ENCODE measurements at places on chromosomes 7 and 10.

DNA sequence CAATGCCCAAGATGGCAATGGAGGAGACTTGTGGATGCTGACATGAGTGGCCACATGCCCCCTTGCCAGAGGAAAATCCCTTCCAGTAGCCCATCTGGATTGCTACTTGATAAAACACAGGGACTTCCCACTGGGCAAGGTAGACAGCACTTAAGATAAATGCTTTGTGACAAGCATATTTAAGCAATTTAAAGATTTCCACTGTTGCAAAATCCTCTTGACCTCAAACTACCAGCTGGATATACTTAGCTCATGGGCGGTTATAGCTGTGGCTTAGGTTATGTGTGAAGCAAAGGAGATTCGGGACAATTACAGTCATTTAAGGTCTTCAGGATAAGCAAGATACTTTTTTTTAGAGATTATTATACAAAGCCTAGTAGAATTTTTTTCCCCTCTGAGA is 238.1 kb downstream of the BMPER start:
- no peak for DNase-seq

DNA sequence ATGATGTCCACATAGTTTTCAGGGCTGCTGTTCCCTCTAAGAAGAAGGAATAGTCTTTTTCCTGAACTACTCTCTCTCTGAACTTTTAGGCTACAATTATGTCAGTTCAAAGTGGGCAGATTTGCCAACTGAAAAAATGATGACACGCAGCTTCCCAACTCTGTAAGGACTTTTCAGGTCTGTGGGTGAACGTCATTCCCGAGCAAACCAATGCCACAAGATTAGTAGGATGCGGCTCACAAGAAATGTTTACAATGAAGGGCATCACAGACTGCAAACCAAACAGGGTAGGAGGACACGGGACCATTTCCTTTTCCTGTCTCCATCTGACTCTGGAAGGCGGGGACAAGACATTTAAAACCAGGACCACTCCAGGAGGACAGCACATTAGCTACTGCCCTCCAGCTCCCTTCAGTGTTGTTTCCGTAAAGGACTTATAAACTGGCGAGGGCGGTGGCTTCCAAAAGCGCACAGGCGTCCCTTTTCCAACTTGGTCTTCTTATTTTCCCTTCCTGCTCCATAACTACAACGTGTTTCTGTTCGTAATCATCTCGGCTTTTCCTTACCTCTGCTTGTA is 539 bp upstream of the MKLN1 start:
- peak; percentile 6 for DNase-seq

DNA sequence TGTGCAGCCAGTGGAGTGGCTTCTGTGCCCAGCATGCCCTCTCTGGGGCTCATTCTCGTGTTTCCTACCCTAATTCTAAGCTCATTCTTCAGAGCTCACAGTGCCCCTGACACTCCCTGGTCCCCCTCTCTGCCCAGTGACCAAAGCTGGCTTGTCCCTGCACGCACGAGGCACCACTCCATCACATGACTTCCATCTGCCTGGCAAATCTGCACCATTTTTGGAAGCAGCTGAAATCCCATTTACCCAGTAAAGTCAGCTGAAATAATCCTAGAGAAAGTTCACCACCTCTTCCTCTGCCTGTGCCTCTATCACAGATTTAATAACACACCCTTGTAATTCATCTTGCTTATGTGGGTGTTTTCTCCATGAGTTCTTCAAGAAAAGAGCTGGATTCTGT is 616.9 kb downstream of the PTPRN2 start:
- DNase-seq: no peak

DNA sequence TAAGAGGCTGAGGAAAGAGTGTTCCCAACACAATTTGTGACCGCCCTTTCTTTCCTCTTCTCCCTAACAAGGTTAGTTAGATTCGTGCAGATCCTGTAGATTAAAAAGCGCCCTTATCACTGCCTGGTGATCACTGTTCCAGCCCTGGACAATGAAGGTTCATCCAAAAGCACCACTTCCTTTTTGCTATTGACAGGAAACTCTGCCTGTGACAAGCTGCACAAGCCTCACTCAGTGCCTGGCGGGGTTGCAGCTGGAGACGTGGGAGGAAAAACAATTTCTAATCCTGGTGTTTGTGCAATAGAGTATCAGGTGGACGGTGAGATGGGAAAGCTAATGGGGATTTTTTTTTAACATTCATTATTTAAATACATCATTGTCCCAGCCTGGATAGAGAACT is 105.9 kb upstream of the CAV2 start:
- DNase-seq: no peak

- no peak for DNase-seq
Observed at GRCh38 chr7:21579341-21580072, 36.7 kb downstream of the DNAH11 start.

DNA sequence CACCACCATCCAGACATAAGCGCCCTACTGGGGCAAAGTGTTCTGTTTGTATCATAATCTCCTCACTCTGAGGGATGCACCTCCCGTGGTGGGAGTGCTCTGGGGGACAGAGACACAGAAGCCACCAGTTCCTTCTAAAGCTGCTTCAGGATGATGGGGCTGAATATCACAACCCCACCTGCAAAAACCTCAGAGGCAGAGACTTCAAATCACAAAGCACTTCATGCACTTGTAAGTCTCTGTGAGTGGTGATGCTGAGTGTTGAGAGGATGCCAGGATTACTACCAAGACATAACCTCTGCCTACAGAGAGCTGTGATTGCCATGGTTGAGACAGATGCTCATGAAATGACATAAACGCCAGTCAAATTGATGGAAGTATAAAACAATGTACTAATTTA is 255.5 kb downstream of the CALN1 start:
- no peak for DNase-seq

GRCh38 chr10:6671976-6672375 is 91.9 kb upstream of the PRKCQ start:
- no peak for DNase-seq

DNA sequence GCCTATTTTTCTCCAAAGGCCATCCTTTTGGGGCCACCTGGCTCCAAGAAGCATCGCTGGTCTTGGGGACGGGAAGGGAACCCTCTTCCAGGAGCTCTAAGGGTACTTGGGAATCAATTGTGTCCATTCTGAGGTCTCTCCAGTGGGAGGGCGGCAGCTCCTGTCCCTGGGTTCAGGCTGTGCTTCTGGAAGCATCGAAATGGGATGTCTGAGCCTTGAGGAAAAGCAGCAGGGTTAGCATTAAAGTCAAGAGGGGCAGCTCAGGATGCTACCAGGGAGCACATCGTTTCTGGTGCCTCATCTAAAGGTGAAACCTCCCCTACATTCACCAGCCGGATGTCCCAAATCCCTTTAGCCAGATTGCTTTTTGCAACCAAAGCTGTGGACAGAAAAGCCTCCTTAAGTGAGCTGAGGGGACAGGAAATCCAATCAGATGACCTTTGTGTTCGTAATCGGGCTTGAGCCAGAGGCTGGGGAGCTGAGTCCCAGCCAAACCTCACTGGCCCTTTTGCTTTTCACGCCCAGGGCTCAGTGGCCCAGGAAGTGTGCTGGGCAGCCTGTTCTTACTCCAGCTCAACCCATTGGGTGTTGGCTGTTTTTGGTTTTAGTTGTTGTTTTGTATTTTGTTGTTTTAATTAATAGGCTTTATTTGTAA is 88.8 kb upstream of the ANLN start:
- DNase-seq: no peak

DNA sequence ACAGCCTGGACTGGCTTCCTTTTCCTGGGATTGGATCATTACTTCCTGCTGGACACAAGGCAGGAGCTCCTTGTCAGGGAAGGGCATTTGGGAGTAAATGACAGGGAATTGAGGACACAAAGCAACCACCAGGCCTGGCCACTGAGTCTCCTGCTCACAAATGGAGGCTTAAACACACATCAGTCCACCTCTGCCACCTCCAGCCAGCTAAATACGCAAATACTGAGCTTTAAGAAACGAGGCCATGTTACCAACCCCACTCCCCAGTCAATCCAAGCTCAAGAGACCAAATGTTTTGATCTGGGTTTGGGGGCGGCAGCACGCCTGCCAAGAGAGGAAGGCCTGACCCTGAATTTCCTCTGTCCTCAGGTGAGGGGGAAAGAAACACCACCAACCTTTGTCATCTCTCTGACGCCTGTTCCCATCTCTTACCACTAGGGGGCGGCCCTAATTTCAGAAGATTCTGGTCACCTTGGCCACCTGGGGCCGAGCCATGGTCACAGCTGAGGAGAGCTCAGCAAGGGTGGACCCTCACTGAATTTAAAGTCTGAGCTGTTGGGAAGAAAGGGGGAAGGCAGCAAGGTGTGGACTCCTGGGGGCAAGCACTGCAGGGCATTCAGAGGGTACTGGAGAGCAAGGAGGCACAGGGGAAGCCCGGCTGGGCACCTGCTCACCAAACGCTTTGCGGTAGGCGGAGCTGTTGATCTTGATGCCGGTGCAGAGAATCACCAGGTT is 16.5 kb downstream of the AIFM2 start:
- DNase-seq: peak; percentile 44

- no peak for DNase-seq
Observed at GRCh38 chr7:125830743-125831142, 901.1 kb upstream of the POT1 start.

- peak; percentile 97 for DNase-seq
Observed at GRCh38 chr10:50624413-50624865, 683 bp upstream of the SGMS1 start.

DNA sequence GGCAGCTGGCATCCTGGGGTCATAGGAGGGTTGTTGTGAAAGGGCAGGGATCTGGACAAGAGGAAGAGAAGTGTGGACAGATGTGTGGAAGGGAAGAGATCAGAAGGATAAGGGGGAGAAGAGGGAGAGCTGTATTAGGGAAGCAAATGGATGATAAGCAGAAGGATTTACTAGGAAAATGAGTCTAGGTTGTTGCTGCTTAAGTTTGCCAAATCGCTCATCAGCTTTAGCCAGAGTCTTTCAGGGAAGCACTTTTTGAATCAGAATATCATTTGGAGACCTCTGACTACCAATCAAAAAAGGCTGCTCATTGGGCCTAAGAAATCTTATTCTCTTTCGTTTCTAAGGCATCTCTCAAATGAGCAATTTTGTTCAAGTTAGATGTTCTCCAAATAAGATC is 2.6 kb upstream of the CSGALNACT2 start:
- no peak for DNase-seq

DNA sequence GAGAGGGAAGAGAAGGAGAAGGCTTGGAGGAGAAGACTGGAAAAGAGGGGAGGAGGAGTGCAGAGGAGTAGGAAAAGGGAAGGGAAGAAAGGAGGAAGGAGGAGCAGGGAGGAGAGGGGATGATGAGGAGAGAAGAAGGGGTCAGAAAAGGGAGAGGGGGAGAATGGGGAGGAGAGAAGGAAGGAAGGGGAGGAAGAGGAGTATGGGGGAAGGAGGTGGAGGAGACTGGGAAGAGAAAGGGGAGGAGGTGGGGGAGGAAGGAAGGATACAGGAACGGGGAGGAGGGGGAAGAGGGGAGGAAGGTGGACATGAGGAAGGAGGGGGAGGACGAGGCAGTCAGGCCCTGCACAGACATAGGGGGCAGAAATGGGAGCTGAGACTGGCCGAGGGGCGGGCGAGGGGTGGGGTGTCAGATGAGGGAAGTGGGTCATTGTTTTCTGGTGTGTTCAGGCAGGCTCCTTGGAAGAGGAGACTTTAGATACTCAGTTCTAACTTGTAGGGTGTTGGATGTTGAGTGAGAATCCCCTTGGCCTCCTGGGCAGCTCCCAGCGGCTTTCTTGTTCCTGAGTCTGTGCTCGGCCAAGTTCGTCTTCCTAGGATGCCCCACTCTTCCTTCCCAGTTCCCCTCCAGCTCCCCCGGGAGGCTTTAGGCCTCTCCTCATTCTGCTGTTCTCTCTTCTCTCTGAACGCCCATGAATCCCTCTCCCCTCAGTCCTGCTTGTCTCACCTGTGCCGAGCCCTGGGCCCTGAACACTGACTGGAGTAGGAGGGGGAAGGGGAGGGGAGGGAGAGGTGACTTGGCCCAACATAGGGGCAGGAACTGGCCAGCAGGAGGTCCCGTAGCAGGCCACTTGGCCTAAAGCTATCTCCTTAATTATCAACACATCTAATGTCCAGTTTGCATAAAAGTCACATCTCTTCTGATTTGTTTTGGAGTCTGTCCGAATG is 12.8 kb upstream of the CRHR2 start:
- no peak for DNase-seq

- no peak for DNase-seq
Observed at GRCh38 chr10:71622154-71622526, 97.4 kb downstream of the C10orf105 start.

- DNase-seq: no peak
Observed at GRCh38 chr10:100567826-100568225, 32.1 kb downstream of the HIF1AN start.

DNA sequence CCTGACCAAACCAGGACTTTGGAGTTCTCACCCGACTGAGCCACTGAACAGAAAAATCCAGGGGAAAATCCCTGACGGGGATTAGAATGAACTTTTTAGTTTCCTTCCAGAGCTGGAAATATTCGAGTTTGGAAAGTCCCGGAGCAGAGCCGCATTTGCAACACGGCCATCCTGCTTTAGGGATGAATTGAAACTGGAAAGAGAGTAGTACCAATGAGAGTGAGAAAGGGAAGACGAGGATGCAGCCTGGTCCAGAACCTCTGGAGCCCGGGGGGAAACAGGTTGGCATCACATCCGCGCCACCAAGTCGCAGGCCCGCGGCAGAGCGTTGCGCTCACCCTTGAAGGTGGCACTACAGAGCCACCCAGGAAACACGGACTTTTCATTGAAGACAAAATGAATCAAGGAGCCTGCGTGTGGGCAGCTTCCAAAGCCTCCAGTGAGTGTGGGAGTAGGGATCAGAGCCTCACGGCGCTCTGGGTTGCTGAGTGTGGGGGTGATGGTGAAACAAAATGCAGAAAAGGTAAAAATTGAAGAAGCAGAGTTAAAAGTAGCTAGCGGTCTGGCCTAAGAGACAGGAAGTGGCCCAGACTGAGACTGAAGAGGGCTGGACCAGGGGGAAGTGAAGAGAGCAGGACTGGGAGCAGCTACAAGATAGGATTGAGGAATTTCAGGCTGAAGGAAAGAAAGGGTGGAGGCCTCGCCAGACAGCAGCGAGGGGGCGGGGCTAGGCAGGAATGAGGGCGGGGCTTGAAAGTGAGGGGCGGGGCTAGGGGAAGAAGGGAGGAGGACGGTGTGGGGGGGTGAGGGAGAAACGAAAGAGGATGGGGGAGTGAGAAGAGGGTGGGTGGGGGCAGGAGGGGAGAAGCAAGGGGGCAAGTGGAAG is 1.8 kb downstream of the SMURF1 start:
- DNase-seq: peak; percentile 47

- DNase-seq: no peak
Observed at GRCh38 chr7:150754951-150755350, 17.7 kb downstream of the GIMAP5 start.

DNA sequence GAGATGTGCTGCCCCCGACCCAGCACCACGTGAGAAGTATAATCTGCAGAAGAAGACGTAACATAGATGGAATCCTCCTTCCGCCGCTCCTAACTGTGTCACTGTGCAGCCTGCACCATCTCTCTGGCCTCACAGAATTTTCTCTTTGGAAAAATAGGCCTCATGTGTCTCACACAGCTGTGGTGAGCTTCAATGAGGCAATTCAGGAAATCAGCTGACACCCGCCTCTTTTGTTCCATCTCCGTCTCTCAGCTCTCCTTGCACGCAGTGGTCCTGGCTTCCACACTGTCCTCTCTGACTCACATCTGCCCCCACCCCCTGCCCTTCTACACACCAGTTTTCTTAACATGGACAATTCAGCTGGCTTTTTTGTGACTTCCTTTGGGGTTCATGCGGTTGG is 7.2 kb downstream of the C10orf90 start:
- DNase-seq: peak; percentile 1

- DNase-seq: no peak
Observed at GRCh38 chr10:77463499-77463898, 174.1 kb downstream of the KCNMA1 start.

Measured in stimulated activated CD8-positive, alpha-beta memory T cell treated with anti-CD3 and anti-CD28 coated beads, Interleukin-12 subunit alpha, Interleukin-12 subunit beta, amount 100 ng/mL, for 1 hour (primary cell).